ENCODE measurements at places on chromosomes 1 and 21.
A peak's percentile ranks its signal among the peaks of the same experiment; 100 is the strongest.

DNA sequence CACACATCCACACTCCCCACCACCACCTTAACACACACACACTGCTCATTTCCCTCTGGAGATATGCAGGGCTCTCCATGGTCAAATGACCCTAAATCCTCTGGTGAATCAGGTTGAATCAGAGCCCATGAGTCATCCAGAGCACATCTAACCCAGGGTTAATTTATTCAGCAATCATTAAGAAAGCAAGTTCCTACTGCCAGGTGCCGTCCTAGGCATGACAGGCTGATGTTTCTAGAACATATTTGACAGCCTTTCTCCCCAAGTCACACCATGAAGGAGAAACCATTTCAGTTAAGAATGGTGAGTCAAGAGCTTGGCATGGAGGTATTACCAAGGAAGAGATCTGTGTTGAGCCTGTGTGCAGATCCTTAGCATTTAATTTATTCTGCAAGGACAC lies 194.3 kb upstream of the CAMK1G start:
- no peak for DNase-seq

- peak; percentile 79 for DNase-seq
Measured at GRCh38 chr1:41333146-41333784, 28.0 kb upstream of the FOXO6 start.

- no peak for DNase-seq
Measured at GRCh38 chr1:112762541-112763500, 47.7 kb upstream of the PPM1J start.

DNA sequence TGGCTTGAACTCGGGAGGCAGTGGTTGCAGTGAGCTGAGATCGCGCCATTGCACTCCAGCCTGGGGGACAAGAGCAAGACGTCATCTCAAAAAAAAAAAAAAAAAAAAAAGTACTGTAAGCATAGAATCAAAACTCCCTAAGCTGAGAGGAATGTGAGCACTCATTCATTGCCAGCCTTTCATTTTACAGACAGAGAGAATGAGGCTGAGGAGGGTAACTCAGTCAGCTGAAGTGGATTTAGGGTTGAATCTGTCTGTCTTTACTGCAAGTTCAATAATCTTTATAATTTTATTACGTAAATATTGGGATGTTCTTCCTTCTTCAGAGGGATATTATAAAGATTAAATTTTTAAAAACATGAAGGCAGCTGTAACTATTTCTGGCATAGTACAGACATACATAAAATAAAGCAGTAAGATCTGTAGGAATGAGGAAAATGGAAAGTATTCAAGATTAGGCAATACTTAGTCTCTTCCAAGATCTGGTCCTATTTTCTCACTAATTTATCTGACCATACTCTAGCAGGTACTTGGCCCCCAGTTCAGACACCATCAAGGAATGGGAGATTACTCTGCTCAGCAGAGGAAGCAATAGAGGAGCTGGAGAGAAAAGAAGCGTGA lies 24.1 kb upstream of the MNDA start:
- DNase-seq = no peak

- DNase-seq = peak; percentile 26
Measured at GRCh38 chr1:235511470-235512240, 7.4 kb upstream of the B3GALNT2 start.

DNA sequence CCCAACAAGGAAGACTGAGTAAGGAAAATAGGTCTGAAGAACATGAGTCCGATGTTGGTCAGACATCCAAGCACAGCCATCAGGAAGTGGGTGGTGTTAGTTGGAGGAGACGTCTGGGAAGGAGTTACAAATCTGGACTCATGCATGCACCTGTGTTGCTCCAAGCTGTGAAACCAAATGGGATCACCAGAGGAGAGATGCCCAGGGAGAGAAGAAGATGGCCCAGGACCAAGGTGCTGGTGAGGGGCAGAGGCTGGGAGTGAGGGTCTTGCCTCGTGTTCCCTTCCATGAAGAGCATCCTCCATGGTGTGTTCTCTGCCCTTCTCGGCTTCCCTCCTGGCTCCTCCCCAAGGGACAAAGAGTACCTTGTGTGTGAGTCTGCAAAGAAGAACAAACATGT lies 405.6 kb downstream of the NPHP4 start:
- no peak for DNase-seq

GRCh38 chr1:85936057-85936456 lies 220.5 kb downstream of the COL24A1 start:
- DNase-seq = no peak

DNA sequence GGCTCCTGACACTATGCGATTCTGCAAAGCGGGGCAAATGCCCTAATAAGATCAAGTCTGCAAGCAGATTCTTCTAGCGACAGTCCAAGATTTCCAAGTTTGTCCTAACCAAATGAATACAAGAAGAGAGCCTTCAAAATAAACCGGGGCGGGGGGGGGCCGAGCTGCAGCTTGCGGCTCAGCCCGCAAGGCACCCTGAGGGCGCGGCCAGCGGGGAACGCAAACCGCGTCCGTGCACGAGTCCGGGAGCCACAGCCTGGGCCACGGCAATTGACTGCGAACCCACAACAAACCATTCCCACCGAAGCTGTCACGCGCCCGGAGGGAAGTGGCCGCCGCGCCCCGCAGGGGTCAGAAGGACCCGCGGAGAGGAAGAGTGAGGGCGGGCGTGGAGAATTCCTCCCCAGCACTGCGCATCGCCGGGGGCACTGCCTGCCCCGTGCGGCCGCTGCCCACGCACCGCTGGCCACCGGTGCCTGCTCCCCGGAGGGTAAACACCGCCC lies 687 bp downstream of the TGFBR3 start:
- DNase-seq = peak; percentile 32

- DNase-seq = no peak
Measured at GRCh38 chr1:201659572-201659971, 120.6 kb downstream of the NAV1 start.

DNA sequence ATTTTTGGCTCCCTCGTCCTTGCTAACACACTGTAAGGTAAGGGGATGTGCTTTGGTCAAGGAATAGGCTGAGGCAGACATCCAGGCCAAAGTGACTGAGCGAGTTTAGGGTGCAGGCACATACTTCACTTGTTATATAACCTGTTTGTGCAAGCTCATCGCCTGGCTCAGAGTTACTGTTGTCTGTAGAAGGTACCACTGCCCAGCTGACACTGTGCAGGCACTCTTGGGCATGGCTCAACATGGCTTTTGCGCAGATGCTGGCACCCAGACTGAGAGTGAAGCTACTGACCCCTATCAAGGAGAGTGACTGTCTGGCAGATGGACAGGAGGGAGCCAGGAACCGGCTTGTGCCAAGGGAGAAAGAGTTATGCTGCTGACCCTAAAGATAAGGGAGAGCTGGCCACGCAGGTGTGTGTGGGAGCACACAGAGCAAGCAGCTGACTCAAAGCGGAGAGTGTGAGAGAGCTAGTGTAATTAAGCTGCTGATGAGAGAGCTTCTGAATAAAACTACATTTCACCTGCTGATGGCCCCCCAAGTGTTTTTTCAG lies 307.3 kb upstream of the USP24 start:
- DNase-seq = no peak
